NCI-H774 (cell line): ENCODE measurements at places on chromosomes 11 and 22.

- no peak for DNase-seq
Observed at GRCh38 chr11:96096360-96096759, 172.5 kb upstream of the MTMR2 start.

DNA sequence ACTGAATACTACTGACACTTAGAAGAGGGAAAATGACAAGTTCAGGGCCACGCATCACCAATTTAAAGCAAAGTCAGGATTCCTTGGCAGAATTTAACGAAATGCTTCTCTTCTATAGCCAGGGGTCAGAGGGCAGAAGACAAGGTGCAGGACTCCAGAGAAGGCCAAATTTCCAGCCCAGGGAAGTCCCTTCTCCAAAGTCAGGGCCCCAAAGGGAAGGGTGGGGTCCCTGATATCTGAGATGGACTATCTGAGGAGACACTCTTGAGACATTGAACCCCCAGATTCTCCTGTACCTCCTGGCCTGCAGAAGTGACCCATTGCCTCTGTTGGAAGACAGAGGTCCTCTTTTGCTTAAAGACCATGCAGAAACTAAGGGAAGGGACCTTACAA, 91.2 kb downstream of the RPS6KA4 start:
- DNase-seq, result no peak

- DNase-seq, result no peak
Observed at GRCh38 chr11:74460481-74461154, 6.7 kb downstream of the KCNE3 start.

GRCh38 chr11:106456647-106457046, 379.2 kb downstream of the AASDHPPT start:
- no peak for DNase-seq

DNA sequence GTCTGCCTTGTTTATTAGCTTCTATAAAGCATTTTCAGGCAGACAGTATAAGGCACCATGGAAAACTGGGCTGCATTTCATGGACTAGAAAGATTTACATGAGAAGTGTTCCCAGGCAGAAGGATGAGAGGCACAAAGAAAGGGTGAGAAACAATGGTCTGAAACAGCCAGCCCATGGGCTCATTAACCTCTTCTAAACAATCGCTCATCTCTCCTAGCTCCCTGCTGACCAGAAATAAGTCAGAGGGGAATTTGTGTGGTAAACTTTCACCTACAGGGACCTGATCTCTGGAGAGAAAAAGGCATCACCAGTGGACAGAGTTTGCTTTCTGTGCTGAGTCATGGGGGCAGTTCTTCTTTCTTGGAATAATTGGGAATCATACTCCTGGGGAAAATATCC, 51.8 kb upstream of the KIRREL3 start:
- no peak for DNase-seq
